ENCODE measurements at places on chromosomes 6 and 20.

DNA sequence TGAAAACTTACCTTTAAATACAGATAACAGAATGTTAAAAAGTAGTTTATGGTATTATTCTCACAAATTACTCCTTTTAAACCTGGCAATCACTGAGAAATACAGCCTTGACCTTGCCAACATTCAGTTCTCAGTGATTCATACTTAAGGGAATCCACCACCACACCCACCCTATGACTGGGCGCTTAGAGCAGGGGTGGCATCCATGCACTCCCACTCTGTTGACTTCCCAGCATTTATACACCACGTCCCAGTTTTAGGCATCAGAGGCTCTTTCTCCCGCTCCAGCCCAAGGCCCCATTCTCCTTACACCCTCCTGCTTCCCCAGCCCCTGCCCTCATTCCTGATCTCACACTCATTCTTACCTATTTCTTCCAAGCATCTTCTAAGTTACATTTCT lies 16.3 kb downstream of the TRAF3IP2 start:
- no peak for DNase-seq

- DNase-seq, result no peak
Measured at GRCh38 chr6:54058236-54058635, 53.0 kb upstream of the MLIP start.

- no peak for DNase-seq
Measured at GRCh38 chr20:51628533-51629398, 86.2 kb upstream of the NFATC2 start.

DNA sequence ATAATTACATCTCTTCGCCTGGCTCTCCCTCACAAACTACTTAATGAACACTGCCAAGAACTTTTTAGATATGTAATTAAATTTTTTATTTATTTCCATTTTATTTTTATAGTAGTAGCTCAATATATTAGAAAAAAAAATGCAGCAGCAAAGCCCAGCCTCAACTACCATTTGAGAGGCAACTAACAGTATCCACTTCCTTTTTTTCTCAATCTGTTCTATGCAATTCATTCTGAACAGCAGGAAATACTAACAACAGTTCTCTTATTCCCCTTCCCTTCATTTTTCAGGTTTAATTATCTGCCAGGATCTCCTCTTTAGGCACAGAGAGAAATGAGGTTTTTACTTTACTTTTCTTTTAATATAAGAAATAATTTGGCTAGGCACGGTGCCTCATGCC lies 112.7 kb downstream of the ZNF217 start:
- no peak for DNase-seq

DNA sequence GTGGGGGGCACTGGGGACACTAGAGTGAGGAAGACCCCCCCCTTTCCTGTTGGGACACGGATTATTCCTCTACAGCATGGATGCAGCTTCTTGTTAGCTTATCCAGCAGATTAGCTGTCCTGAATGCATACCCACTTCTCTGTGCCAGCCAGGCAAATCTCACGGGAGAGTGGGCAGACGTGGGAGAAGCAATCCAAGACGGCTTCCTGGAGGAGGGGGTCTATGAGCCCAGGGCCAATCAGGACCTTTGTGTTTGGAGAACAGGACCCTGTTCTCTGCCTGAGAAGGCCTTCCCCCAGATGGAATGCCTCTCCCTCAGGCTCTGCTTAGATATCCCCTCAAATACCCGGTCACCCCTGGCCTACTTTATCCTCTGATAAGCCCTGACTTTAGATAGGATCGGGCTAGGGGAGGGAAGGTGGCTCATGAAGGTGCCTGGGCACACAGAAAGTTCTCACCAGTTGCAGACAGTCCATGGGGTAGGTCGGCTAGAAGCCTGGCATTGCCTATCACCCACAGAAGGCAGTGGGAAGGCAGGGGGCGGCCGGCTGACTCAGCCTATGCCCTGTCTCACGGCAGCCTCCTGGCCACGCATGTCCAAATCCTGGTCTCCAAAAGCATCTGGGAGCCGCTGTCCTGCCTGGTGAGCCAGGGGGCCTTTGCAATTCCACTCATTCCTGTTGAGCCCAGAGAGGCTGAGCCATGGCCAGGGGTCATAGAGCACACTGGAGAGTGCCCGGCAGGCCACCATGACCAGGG lies 34.7 kb downstream of the SUN5 start:
- no peak for DNase-seq
